Activated CD4-positive, alpha-beta T cell treated with anti-CD3 and anti-CD28 coated beads, Interleukin-2, amount 50 U/mL, for 4 hours (primary cell): ENCODE measurements at places on chromosomes 11 and 22.

GRCh38 chr22:42313804-42314581 is 43.5 kb upstream of the TCF20 start:
- DNase-seq, result peak; percentile 15

- no peak for DNase-seq
These were observed 3.5 kb downstream of the VPS37C start for GRCh38 chr11:61157743-61158142.

GRCh38 chr11:120599816-120600420 is 88.4 kb downstream of the GRIK4 start:
- no peak for DNase-seq

DNA sequence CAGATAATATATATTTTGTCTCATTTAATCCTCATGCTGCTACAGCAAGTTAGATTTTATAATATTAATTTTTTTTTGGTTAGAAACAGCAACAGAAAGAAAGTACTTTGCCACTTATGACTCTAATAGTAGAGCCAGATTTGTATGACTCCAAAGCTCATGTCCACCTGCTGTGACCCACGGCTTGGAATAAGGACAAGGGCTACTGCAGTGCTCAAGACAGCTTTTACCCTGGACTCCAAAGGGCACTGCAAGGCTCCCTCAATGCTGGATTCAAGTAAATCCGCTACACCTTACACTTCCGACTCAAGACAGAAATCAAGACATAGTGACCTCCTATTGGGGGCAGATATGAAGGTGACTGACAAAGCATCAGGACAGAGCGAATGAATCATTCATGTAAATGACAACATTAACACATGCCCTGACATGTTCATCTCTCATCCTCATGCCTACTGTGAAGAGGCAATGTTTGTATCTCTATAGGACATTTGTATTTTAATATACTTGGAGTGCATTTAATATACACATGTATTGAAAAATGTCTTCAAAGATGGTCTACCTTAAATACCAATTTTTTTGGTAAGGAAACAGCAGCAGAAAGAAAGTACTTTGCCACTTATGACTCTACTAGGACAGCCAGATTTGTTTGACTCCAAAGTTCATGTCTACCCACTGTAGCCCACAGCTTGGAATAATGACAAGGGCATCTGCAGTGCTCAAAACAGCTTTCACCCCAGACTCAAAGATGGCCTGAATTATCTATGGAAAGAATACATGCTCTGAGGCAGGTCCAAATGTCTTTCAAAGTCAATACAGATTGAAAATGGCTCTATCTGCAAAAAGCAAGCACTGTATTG is 375.6 kb upstream of the CCDC90B start:
- DNase-seq, result no peak

DNA sequence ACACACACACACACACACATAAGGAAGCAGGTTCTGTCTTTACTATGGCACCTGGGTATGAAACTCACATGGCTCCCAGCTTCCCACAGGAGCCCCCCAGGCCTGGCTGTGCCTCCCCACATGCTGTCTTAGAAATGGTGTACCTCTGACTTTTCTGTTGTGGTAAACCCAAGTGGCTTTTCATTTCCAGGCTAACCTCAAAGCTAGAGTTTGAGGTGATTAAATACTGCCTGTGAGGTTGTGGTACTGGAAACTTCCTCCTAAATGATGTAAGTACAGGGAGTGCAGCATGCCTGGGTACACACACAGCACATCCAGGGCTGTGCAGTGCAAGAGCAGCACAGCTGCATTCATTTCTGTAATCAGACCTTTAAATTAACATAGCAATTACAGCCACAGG is 34.4 kb downstream of the ME3 start:
- no peak for DNase-seq

- no peak for DNase-seq
These were observed 27.2 kb downstream of the SIK2 start for GRCh38 chr11:111629499-111629898.

GRCh38 chr22:30802202-30803166 is 107.8 kb downstream of the OSBP2 start:
- DNase-seq, result peak; percentile 25

- DNase-seq, result no peak
These were observed 18.7 kb downstream of the TMPRSS13 start for GRCh38 chr11:117910525-117910924.

- no peak for DNase-seq
These were observed 63.2 kb upstream of the HSPA8 start for GRCh38 chr11:123125169-123125568.

DNA sequence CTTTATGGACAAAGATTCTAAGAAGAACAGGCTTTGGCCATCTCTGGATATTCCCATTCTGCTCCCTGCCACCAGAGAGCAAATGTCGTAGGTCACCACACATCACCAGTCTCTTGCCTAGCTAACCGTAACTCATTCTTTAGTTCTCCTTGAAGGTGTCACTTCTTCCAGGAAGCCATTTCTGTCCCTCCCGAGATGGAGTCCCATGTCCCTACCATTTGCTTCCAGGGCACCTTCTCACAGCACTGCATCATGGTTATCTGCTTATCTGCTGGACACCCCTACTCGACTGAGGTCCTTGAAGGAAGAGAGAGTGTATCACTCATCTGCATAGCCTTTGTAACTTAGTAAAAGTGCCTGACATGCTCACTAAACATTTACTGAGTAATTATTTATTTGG is 47.6 kb downstream of the FAM83F start:
- DNase-seq, result no peak

DNA sequence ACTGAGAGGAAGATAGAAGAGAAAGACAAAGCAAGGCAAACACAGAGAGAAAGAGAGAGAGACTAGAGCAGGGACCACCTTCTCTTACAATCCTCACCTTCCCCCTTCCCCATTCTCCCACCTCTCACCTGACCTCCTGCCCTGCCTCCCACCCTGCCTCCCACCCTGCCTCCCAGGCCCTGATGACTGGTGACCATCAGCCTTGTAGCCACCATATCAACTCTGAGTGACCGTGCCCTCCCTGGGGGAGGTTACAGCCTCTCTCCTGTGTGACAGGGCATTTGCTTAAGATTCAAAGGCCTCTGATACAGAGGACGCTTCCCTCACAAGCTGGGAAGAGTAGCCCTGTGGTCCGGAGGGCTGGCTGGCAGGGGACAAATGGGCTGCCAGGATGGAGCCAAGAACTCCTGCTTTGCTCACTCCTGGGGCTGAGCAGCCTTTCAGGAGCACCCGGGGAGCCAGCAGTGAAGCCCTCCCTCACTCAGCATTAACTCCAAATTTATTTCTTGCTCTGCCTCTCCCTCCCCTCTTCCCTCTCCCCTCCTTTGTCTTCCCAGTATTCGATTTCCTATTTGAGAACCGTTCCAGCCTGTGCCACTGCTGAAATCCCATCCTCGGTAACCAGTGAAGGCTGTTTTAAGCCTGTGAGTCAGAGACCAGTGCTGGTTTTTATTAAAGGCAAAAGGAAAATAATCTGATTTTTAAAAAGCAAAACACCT is 125.2 kb upstream of the SYT13 start:
- no peak for DNase-seq

- DNase-seq, result no peak
These were observed 174.2 kb downstream of the BUD13 start for GRCh38 chr11:116598556-116598955.

GRCh38 chr11:31826536-31827438 is 15.7 kb upstream of the PAX6 start:
- no peak for DNase-seq

DNA sequence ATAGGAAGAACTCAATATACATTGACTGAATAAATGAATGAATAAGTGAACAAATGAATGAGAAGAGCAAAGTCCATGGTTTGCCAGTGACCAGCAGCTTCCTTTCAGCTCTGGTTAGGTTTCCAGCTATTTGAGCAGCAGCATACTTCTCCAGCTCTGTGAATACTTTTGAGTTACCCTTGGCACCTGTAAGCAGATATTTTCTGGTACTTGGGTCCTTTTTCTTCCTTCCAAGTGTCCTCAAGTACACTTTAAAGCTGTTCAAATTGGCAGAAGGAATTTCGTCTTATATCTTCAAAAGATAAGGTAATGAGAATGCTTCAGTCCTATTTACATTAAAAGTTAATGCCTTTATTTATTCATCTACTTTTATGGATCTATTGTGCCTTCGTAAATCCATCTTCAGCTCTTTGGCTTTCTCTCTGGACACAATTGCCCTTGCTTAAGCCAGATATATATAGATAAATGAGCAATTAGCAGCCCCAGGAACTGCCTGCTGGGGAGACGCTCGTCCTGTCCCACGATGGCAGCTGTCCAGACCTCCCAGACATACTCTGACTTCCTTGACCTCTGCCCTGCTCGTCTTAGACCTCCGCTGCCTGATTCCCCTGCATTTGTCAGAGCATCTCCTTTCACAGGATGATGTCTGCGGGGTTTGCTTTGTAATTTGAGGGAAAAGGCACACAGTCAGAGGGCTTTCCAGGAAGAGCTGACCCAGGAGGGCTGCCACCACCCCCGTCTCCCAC is 926.3 kb downstream of the OPCML start:
- no peak for DNase-seq

- DNase-seq, result no peak
These were observed 72.9 kb upstream of the CD44 start for GRCh38 chr11:35066030-35066429.

- DNase-seq, result no peak
These were observed 118.5 kb upstream of the ARHGAP20 start for GRCh38 chr11:110830747-110831146.

GRCh38 chr11:33944693-33945424 is 53.0 kb upstream of the LMO2 start:
- DNase-seq, result no peak

DNA sequence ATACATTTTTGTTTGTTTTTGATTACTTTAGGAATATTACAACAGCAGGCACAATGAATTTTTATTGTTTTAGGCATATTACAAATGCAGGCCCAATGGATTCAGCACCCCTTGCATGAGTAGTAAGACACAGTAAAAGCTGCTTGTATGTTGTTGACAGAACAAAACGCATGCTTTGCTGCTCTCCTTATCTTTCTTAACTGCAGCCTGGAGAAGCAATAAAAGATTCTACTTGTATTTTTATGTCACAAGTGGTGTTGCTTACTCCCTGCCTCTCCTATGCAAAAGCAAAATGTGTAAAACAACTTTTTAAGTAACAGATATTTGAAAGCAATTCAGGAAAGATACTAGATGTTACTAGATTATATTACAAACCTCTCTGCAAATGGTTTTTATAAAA is 73.9 kb downstream of the TRPC6 start:
- no peak for DNase-seq

DNA sequence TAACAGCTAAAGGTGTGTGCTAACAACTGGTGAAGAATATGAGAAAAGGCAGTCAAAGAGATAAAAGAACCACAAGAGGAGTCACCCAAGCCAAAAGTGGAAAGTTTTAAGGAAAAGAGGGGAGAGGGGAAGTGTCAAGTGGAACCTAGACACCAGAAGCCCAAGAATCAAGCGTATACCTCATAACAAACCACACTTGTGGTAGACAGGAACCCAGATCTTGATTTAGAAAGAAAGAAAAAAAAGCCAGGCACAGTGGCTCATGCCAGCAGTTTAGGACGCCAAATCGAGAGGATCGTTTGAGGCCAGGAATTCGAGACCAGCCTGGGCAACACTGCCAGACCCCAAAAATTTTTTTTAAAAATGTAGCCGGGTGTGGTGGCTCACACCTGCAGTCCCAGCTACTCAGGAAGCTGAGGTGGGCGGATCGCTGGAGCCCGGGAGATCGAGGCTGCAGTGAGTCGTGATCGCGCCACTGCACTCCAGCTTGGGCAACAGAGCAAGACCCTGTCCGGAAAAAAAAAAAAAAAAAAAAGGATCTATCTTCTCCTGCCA is 877 bp downstream of the SLC25A17 start:
- no peak for DNase-seq

DNA sequence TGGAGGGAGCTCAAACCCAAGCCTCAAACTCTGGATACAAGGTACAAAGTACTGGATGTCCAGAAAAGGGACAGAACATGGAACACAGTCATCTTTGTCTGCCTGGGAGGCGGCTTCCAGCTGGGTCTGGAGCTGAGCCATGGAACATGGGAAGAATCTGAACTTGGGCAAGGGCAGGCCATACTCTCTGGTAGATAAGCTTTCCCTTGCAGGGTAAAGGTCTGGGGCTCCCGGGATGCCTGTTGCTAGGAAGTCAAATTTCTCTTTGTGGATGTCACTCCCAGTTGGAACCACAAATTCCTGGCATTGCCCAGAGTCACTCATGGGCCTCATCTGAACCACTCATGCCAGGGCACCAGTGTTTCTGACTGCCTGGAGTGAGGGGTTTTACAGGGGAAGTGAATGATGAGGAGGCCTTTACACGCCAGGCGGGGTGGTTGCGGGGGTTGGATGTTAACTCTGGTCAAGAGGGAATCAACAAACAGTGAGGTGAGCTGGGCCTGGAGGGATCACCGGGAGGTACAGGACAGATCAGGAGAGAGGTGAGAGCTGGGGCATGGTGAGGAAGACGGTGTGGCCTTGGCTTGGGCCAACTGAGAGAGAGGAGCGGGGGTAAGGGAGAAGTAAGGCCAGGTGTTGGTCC is 5.7 kb downstream of the FTH1 start:
- no peak for DNase-seq

GRCh38 chr11:114479331-114479730 is 40.1 kb downstream of the REXO2 start:
- DNase-seq, result no peak

DNA sequence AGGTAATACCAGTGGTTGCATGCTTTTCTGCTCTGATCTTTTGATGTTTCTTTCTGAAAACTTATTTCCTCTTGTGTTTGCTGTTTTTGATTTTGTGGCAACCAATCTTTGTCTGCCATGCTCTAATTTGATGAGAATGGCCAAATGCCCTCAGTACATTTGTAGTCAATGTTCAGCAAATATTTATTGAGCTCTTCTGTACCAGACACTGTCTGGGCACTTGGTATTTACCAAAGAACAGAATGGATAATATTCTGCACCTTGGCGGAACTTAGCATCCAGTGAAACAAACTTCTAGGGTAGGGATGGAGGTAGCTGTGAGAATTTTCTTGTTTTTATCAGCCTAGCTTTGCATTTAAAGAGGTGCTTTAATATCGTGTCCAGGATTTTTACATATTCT is 19.6 kb downstream of the PPP6R3 start:
- no peak for DNase-seq

DNA sequence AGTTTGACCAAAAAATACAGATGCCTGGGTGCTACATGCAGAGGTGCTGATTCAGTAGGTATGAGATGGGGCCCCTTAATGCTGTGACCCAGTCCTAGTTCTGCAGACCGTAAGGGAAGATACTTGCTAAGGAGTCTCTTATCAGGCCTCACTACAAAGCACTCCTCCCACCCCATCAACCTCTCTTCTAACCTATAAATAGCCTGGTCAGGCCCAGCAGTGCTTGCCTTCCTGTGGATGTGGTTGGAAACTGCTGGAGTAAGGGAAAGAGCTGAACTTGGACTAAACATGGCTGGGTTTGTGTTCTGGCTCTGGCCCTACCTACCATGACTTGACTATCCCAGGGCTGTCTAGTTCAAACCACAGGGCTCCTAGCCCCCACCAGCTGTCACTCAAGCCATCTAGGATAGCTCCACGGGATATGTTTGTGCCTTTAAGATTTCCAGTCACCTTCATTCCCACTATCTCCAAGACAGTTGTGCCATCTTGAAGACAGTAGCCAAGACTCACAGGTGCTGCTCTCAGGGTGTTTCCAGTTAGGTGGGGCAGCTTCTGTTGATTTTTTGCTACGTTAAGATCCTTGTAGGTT is 9.5 kb upstream of the DKK3 start:
- no peak for DNase-seq
